ENCODE measurements at places on chromosomes 3 and 15.

DNA sequence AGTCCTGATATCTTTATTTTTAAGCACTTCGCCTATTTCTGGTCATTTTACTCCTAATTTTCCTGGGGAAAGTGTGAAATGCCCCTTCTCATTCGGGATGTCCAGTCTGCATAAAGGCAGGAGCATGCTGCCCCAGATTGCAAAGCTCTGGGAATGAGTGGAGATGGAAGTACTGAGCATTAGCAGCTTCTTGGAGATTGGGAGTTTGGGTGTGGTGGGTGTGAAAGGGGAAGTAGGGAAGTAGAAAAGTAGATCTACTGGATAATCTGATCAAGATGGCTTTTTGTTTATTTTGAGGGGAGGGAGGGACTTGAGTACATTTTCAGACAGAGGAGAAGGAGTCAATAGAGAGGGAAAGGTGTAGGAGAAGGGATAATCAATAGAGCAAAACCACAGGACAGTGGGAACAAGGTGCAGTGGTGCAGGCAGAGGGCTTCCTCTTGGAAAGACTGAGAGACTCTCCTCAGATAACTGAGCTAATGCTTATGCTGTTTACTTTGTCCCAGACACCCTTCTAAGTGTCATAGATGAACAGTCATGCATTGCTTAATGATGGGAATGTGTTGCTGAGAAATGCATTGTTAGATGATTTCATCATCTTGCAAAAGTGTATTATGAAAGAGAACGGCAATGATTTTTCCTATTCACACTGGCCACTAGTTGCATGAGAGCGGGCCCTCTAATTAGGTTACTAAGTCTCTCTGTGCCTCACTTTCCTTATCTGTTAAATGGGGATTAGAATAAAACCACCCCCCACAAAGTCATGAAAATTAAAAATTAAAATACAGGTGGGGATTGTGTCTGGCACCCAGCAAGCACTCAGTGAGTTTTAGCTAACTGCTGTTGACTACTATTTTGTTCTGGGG lies 45.5 kb downstream of the PHLDB2 start:
- no peak for DNase-seq

DNA sequence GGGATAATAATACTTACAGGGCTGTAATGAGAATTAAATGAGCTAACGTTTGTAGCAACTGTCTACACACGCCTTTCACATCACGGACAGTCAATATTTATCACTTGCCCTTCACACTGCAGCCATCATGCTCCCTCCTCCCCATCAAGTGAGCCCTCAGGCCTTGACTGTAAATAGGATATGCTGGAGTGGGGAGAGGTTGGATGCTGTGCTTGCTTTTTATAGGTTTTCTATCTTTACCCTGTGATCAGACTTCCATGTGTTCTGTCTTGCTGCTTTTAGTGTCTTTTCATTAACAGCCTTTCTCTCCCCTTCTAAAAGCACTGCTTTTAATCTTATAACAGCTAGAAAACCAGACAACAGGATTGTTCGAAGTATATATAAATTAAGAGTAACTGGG lies 12.8 kb upstream of the MAGEF1 start:
- DNase-seq: no peak

DNA sequence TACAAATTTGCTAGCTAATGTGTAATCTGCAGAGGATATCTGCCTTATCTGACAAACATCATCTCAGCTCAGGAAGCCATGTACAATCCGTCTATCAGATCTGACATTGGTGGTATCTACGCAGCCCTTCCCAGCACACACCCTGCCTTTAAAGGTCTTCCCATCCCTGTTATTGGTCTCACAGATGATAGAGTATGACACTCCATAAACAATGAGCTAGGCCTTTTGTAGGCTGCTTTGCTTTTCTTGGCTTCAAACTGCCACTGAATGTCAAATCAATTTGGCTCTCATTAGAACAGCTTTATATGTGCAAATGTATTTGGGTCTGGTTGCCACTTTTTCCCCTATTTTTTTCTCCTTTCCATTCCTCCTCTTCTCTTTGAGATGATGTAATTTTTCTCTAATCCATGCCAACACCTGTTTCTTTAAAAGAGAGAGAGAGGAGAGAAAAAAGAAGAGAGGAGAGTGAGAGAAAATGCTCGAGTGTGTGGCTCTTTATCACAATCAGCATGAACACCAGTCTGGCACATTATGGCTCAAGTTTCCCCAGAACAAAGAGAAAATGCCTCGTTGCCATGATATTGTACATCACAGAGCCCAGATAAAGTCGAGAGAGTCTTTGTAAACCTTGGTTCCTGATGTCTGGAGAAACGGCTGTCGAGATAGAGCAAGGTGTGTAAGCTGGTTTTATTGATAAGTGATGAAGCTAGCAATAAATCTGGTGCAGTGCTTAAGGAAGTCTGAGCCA lies 80.8 kb upstream of the DPH6 start:
- DNase-seq: peak; percentile 16

GRCh38 chr3:185677146-185677829 lies 91.2 kb downstream of the SENP2 start:
- DNase-seq: peak; percentile 86

DNA sequence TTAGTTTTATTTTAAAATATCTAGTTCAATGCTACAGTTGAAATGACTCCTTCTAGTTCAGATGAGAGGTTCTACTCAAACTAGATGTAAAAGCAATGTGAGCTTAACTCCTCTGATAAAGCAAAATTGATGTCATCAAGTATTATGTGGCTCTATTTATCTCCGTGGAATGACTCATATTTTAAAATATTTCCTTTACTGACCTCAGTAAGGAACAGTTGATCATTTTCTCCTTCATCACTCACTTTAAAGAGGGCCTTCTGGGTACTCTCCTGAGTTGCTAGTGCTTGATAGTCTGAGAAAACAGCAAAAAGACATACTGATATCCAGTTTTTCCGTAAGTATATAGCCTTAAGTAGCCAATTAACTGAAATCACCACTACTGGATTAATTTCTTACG lies 1099.3 kb downstream of the ROBO2 start:
- DNase-seq: no peak

DNA sequence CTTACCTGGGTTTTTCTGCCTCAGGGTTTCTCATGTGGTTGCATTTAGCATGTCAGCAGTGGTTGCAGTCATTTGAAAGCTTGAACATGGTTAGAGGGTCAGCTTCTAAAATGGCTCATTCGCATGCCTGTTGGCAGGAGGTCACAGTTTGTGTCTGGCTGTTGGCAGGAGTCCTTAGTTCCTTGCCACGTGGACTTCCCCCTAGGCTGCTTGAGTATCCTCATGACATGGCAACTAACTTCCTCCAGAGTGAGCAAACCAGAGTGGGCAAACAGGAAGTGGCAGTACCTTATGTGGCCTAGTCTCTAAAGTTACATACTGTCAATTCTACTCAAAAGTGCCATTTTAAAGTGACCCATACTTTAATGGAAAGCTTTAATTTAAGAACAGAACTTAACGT lies 3.4 kb upstream of the UNC13C start:
- DNase-seq: peak; percentile 25

GRCh38 chr3:115418583-115418982 lies 204.7 kb upstream of the GAP43 start:
- no peak for DNase-seq

Measured in hematopoietic multipotent progenitor cell treated with erythropoietin and hydrocortisone succinate and interleukin-3 and kit ligand, for 4 days (in vitro differentiated cells).